ENCODE measurements at places on chromosomes 5 and 9.
A peak's percentile ranks its signal among the peaks of the same experiment; 100 is the strongest.

DNA sequence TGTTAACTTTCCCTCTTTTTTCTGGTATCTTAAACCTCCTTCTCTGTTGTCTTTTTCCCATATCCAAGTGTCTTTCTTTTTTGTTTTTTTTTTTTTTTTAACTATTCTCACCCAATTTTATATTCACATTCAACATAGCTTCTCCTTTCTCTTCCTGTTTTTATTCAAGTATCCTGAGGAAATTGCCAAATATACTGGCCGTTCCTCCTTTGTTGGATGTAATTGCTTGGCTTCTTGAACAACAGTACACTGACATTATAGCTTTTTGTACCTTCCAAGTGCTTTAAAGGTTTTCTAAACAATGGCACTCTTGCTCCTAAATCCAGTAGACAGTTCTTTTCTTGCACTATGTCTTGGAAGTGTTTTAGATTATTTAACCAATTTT is 1146.8 kb downstream of the MAT2B start:
- DNase-seq: no peak

- no peak for DNase-seq
These were observed 138.8 kb downstream of the KDM4C start for GRCh38 chr9:6896562-6896961.

- DNase-seq: no peak
These were observed 7.2 kb upstream of the SPINK4 start for GRCh38 chr9:33232815-33233214.

- DNase-seq: no peak
These were observed 218.0 kb upstream of the PCSK5 start for GRCh38 chr9:75672478-75672877.

DNA sequence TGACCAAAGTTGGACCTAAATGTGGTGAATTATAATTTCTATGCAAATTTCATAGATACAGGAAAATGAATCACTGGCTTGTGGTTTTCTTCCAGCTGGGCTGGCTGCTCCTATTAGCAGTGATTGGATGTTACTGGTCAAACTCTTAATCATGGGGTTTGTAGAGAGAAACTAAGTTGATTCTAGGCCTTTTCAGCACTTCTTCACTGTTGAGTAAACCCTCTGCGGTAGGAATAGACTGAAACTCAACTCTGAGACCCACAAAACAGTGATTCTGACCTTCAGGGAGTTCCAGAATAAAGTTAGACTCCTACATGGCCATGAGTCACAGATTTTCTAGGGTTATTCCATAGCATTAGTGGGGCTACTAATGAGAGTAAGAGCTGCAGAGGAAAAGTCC is 47.9 kb upstream of the FKTN start:
- no peak for DNase-seq

DNA sequence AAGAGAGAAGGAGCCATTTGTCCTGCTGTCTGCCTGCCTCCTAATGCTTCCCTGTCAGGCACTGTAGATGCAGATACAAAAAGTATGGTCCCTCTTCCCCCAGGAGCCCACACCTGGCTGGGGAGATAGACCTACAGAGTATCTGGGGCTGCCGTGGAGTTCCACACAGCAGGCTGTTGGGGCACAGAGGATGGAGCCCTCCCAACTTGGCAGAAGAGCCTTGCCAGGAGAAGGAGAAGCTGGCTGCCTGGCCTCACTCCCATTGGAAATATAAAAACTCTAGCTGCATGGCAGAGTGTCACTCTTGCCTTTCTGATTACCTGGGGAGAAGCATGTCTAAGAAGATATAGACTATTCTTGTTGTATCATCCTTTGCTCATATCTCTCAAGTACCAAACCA is 160.4 kb downstream of the FSTL4 start:
- no peak for DNase-seq

GRCh38 chr9:6226696-6227095 is 11.1 kb downstream of the IL33 start:
- DNase-seq: no peak

DNA sequence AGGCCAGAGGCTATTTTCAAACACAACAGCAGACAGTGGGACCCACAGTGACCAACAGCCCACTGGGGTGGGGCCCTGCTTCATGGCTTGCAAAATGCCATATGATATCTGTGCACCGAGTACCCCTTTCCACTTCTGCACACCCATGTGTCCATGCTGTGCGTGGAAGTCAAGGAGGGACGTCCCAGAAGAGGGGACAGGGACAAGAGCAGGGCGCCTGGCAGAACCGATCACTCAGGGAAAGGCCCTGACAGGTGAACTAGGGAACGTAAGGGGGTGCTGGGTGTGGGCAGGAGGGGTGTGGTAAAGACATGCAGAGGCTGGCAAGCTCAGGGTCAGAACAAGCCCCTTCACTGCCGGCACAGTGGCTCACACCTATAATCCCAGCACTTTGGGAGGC is 7.6 kb upstream of the TTLL11 start:
- DNase-seq: no peak

GRCh38 chr9:99162759-99163364 is 57.9 kb downstream of the TGFBR1 start:
- DNase-seq: peak; percentile 21

GRCh38 chr5:54758038-54758437 is 227.4 kb downstream of the ESM1 start:
- DNase-seq: no peak

DNA sequence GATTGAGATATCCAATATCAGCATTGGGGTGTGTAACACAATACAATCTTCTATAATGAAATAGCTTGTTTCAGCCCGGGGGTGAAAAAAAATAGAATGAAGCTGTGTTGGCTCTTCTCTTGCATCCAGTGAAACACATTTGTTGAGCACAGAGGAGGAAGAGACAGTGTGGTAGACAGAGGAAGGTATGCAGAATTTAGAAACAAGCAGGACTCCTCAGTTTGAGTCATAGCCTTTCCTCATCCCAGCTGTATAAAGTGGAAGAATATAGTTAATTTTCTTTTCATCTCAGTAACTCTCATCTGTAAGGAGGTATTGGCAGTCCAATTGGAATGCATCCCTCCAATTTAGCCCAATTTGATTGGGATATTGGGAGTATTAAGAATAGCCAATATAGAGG is 302.2 kb upstream of the VLDLR start:
- DNase-seq: no peak

DNA sequence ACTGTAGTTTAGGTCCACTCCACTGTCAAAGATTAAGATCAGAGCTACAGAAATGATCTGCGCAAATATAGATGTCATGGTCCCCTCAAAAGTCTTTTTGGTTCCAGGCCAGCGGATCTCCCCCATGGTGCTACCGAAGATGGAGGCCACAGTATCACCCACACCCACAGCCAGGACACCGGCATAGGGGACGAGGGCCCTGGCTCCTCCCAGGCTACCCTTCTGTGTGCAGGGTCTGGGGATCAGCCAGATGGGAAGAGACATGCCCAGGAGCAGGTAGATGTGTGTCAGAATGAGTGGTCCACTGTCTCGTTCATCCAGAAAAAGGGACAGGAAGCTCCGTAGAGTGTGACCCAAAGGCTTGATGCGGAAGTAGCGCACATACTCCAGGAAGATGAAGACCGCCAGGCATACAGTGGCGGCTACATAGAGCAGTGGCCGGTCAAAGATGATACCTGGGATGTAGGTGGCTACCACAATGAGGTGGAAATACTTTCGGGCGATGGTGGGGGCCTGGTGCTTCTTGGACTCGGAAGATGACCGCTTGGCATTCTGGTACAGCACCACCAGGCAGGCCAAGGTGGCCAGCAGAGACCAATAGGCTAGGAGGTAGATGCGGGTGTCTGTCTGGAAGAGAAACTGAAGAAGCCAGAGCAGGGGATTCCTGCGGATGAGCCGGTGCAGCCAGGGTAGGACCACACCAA is 1.5 kb downstream of the DOLK start:
- no peak for DNase-seq

- no peak for DNase-seq
These were observed 21.8 kb upstream of the PRUNE2 start for GRCh38 chr9:76927540-76928240.

DNA sequence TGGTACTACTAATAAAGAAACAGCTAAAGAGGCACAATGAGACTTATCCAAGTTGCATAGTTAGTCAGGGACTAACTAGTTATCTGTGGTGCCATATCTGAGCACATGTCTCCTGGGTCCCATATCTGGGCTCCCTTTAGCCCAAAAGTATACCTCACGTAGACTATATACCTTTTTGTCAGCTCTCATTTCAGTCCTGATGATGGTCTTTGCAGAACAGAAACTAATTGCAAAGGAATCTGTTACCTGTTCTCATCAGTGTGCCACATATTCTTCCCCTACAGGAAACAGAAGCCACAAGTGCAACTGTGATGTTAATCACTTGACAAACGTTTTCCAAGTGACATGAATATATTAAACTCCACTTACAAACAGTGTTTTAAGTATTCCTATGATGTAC is 395.2 kb downstream of the KIAA0825 start:
- DNase-seq: no peak

GRCh38 chr5:89722538-89722937 is 687.0 kb downstream of the CETN3 start:
- no peak for DNase-seq

GRCh38 chr9:6461619-6462018 is 48.6 kb downstream of the UHRF2 start:
- DNase-seq: no peak

DNA sequence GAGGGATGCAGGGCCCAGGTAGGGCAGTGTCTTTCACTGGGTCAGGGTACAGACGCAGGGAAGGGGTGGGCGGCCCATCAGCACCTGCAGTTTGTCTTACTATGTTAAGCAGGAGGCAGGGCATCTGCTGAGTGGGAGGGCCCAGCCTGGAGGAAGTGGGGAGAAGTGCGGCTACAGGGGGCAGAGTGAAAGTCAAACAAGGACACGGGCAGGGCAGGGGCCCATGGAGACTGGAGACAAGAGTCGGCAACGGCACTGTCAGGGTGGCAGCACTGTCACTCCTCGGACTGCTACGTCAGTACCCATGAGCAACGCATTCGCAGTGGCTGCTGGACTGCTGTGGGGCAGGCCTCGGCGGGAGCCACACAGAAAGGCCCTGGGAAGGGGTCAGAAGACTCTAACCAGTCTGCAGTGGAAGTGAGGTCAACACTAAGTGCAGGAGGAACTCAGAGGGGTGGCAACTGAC is 19.7 kb downstream of the CAMSAP1 start:
- no peak for DNase-seq

GRCh38 chr5:135545099-135545498 is 9.3 kb upstream of the NEUROG1 start:
- DNase-seq: no peak

GRCh38 chr9:109708451-109708945 is 71.5 kb upstream of the PALM2AKAP2 start:
- no peak for DNase-seq

DNA sequence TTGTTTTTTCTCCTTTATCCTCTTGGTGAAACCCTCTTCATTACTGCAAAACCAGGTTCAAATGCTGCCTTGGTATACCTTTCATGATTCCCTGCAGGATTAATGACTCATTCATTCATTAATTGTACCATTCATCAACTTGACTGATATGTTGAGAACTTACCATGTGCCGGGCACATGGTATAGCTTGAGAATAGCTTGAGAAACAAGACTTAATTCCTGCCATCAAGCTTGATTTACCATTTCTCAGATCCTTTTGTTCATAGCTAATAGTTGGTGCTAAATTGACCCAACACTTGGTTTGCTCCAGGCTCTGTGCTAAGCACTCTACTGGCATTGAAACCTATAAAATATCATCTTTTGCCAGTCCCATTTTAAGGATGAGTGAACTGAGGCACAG is 165.7 kb downstream of the YIPF5 start:
- DNase-seq: no peak

GRCh38 chr9:69089491-69089890 is 53.9 kb downstream of the FXN start:
- no peak for DNase-seq

DNA sequence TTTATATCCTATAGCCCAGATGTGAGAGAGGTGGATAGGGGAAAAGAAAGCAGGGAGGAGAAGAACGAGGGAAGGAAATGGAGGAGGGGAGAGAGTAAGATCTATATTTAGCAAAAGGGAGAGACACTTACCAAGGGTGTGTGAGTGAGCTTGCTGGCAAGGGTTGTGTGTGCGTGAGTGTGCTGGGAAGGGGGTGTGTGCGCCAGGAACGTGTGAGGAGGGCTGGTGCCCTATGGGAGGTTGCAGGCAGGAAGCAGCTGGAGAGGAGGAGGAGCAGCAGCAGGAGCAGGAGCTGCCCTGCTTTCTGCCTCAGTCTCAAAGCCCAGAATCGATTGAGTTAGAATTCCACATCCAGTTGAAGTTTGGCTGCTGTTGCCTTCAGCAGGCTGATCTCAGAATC is 148.3 kb upstream of the RUSC2 start:
- peak; percentile 24 for DNase-seq

- DNase-seq: no peak
These were observed 10.4 kb downstream of the PPP2R2B start for GRCh38 chr5:146867996-146868708.

DNA sequence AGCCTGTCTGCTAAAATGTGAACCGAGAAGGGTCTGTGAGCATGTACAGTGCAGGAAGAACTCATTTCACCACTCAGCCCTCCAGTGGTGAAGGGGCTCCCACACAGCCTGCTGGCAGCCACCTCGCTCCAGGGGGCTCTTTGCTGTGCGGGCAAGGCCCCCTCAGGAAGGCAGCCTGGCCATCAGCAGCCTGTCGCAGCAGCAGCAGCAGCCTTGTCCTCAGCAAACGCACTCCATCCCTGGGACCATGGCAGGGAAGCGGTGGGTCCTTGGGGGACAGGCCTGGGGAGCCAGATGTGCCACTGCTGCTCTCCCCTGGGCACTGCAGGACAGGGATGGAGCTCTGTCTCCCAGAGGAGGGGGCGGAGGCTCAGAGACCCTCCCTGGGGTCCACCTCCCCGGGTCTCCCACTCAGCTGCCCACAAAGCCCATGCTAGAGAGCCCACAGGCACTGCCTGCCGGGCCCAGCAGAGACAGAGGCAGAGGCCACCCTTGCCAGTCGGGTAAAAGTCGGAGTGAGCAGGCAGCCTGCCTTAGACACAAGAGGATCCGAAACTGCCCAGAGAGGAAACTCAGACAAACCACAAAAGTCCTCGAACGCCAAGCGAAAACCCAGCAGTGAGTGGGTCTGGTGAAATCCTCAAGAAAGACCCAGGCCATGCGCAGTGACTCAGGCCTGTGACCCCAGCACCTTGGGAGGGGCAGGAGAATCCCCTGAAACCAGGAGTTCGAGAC is 8.0 kb downstream of the BRD3 start:
- DNase-seq: no peak

GRCh38 chr5:117463881-117464570 is 889.4 kb upstream of the SEMA6A start:
- peak; percentile 5 for DNase-seq

- no peak for DNase-seq
These were observed 35.8 kb upstream of the TLX3 start for GRCh38 chr5:171272996-171273970.

All from NCI-H1417 (cell line).